Stimulated activated naive CD8-positive, alpha-beta T cell treated with anti-CD3 and anti-CD28 coated beads, Interleukin-15, Interleukin-2, amounts not matched to agents 100 U/mL and 50 U/mL, for 24 hours (primary cell): ENCODE measurements at places on chromosomes 1 and 21.
A peak's percentile ranks its signal among the peaks of the same experiment; 100 is the strongest.

GRCh38 chr1:207850621-207851407, 60.1 kb downstream of the CD34 start:
- no peak for DNase-seq

DNA sequence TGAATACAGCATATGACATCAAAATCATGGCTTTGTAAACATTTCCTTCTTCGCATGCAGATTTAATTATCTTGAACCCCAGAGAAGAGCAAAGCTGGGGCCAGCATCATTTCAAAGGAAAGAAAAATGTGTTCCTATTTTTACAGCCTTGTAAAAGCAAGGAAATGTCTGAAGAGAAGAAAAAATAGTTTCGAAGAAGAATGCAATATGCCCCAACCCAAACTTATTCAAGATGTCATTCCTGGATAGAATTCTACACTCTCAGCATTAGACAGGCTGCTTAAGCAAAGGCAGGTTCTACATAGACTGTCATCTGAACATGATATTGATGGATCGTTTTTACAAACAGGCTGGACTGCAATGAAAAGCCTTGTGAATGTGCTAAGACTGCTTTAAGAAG, 900.8 kb downstream of the TTLL7 start:
- DNase-seq, result no peak

GRCh38 chr1:7961216-7962013, at the start of gene PARK7:
PARK7 (plus strand) TSS chr1:7961711; CDS start chr1:7962786, 1,075 bp downstream.
- peak; percentile 100 for DNase-seq

- peak; percentile 19 for DNase-seq
Measured at GRCh38 chr1:205568469-205569361, 63.1 kb downstream of the ELK4 start.

DNA sequence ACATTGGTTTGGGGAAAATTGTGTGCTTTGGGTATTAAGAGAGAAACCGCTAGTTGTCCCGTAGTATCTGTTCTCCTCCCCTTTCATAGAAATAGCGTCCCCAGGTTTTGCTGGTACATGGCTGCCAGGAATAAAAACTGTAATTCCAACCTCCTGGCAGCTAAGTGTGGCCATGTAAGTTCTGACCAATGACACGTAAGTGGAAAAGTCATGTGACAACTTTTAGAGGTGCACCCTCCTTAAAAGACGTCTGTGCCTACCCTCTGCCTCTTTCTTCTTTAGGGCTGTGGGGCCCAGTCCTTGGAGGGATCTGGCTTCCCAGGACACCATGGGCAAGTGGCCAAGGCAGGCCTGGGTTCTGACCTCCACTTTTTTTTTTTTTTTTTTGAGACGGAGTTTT, 59.3 kb downstream of the UMODL1 start:
- DNase-seq, result no peak

DNA sequence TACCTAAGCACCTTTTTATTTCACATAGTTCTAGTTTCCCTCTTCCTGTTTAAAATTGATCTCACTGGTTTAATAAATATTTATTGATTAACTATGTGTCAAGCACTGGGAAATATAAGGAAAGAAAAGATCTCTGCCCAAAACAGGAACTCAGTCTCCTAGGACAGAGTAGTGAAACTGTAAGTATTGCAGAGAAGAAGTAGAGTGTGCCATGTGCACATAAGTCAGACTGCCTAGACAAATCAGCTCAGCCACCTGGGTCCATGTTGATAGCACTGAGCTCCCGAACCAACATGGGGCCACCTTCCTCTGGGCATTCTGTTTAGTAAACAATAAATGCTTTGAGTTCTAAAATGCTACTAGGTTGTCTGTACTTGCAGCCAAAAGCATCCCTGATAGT, 9.8 kb upstream of the SSX2IP start:
- DNase-seq, result no peak

DNA sequence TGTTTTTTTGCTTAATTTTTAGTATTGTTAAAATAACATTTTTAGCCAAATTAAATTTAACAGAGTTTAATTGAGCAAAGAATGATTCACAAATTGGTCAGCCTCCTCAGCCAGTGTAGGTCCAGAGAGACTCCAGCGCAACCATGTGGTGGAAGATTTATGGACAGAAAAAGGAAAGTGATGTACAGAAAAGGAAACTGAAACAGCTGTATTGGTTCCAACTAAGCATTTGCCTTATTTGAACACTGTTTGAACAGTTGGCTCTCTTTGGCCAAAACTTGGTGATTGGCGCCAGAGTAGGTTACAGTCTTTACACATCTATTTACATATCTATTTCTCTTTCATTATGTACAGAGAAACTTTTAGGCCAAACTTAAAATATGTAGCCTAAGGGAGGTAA, 19.4 kb downstream of the RPS6KC1 start:
- DNase-seq, result peak; percentile 25

DNA sequence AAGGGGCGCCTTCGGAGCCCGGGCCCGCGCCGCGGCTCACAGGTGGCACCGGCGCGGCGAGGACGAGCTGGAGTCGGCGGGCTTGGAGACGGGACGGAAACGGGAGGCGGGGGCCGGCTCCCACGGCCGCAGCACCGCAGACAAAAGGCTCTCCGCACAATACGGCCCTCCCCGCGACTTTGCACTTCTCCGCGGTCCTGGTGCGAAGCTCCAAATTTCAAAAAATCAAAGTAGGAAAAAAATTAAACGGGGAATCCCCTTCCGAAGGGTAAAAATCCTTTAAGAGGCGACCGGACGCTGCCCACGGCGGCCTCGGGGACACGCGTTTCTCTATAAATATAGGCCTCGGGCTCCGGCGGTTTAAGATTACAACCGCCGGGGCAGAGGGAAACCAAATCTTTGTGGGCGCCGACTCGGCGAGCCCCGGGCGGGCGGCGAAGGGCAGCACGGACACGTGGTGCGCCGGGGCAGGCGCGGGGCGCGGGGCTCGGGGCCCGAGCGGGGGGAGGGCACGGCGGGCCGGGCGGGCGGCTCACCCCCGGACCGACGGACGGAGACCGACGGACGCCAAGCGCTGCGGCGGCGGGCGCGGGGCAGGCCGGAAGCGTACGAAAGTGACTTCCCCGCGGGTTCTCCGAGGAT, 453 bp downstream of the PABPC4 start:
- DNase-seq, result peak; percentile 35

DNA sequence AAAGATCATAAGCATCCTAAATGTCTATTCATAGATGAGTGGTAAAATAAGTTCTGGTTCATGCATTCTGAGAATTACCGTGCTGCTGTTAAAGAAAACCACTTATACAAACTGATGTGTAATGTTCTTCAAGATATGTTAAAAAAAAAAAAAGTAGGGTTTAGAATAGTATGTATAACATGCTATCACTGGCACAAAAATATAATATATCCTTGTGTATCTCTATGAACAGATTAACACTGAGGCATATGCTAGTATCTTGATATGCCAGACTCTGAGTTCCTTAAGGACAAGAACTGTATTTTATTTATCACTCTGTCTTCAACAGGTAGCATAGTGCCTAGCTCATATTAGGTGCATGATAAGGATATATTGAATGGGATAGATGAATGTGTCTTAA, 108.9 kb downstream of the HS2ST1 start:
- no peak for DNase-seq

GRCh38 chr21:46069166-46069565, 28.7 kb upstream of the COL6A2 start:
- DNase-seq, result no peak

GRCh38 chr1:182111496-182111895, 50.0 kb upstream of the ZNF648 start:
- DNase-seq, result no peak

- no peak for DNase-seq
Measured at GRCh38 chr1:241586905-241587512, 53.2 kb downstream of the CHML start.

- no peak for DNase-seq
Measured at GRCh38 chr1:242634732-242635131, 110.2 kb upstream of the PLD5 start.

GRCh38 chr1:99662539-99663080, 16.7 kb downstream of the PALMD start:
- DNase-seq, result no peak

DNA sequence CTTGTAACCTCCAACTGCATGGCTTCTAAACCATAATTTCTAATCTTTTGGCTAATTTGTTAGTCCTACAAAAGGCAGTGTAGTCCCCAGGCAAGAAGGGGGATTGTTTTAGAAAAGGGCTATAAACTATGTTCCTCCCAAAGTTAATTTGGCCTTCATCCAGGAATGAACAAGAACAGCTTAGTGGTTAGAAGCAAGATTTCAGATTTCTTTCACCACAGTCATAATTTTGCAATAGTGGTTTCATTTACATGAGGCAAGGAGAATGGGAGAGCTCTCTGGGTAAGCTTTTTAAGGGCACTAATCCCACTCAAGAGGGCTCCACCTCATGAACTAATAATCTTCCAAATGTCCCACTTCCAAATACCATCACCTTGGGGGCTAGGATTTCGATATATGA, 1353.9 kb downstream of the NCAM2 start:
- DNase-seq, result no peak

GRCh38 chr21:44658913-44659595, 1.3 kb downstream of the KRTAP12-3 start:
- no peak for DNase-seq

DNA sequence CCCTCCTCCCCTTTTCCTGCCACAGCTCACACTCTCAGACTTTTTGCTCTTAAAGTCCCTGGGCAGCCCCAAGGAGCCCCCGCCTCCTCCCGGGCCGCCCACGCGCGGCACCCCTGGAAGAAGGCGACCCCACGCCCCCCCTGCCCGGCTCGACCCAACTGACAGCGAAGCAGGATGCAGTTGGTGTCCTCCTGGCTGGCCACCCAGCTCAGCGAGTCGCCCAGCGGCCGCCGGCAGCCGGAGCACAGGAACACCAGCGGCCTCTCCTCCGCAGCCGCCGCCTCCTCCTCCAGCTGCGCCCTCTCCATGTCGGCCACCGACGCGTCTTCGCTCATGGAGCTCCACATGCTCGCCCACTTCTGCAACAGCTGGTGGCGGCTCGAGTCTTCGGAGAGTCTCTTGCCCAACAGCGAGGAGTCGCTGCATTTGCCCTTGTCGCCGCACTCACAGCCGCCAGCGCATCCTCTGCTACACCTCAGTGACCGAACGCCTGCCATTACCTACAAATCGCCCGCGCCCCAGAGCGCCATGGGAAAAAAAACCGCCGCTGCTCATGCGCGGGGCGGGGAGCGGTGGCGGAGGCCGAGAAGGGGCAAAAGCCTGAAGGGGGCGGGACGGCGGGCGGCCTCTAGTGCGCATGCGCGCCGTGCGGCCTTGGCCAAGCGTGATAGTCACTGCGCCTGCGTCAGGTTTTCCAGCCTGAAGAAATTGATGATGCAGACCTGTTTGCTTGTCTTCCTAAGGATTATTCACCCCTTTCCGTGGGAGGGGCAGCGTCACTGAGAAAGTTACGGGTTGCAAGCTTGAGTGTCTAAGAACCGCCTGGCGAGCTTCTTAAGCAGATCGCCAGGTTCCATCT, at the start of gene MIS18A:
Gene MIS18A, minus strand, starts transcription at position 532 of the 859 bp plus-strand sequence. Its CDS starts 35 bp downstream, at position 497.
- DNase-seq, result peak; percentile 99

DNA sequence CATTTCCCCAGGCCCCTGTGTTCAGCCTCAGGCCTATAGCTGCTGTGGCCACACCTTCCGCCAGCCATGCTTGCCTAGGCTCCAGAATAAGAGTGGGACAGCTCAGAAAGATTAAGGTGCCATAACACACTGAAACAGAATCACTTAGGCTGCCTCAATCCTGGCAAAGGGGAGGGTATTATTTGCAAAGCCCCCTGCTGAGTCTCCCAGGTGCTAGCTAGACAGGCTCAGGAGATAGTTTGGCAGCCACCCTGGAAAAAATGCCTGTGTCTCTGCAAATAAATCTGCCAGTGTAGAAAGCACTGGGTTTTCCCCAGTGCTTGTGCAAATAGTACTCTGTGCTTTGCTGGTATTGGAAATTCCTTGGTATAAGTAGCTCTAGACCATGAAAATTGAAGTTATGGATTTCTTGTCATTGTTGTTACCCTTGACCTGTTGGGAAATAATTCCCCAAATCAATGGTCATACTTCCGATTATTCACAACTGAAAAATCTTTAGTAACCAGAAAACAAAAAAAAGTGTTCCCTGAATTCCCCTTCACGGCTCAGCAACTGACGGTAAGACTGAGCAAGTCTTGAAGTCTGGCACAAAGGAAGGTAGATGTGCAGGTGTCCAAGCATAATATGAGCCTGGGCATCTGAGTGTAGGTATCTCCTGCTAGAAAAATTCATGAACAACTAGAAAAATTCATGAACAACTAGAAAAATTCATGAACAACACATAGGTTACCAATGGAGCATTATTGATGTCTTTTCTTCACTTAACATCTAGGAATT, 56.9 kb downstream of the PROX1 start:
- no peak for DNase-seq

- no peak for DNase-seq
Measured at GRCh38 chr1:111290630-111291029, at the start of gene CHIA. CHIA (plus strand) TSS chr1:111290851; CDS start chr1:111310468, 19,617 bp downstream.

GRCh38 chr21:44909719-44910118, 11.0 kb downstream of the ITGB2 start:
- no peak for DNase-seq

- DNase-seq, result no peak
Measured at GRCh38 chr21:43895196-43895595, 30.2 kb downstream of the AGPAT3 start.

- peak; percentile 72 for DNase-seq
Measured at GRCh38 chr1:999725-1000356, at the start of gene HES4. HES4 (minus strand) TSS chr1:1000097; CDS start chr1:999973, 124 bp downstream.

- DNase-seq, result peak; percentile 28
Measured at GRCh38 chr1:153626904-153627714, at the start of gene S100A13. S100A13 (minus strand) TSS chr1:153627505; CDS start chr1:153626472, 1,033 bp downstream.

GRCh38 chr1:26349188-26349876, 4.6 kb downstream of the CRYBG2 start:
- DNase-seq, result no peak

DNA sequence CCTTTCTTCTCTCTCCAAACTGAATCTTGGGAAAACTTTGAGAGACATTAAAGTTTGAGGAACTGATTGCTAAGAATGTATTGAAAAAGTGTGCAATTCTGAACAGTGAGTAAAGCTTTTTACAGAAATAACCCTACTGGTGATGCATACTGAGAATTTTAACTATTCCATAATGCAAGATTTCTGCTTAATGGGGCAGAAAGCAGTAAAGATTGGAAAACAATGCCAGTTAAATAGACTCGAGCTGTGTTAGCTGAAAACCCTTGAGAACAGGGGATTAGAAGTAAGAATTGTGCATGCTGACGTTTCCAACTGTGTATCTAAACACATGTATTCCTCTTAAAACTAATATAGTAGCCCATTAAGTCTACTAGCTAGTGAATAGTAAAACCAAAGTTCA, 1500.2 kb upstream of the PRMT6 start:
- no peak for DNase-seq

GRCh38 chr1:153805042-153805745, 30.0 kb downstream of the SLC27A3 start:
- peak; percentile 75 for DNase-seq

DNA sequence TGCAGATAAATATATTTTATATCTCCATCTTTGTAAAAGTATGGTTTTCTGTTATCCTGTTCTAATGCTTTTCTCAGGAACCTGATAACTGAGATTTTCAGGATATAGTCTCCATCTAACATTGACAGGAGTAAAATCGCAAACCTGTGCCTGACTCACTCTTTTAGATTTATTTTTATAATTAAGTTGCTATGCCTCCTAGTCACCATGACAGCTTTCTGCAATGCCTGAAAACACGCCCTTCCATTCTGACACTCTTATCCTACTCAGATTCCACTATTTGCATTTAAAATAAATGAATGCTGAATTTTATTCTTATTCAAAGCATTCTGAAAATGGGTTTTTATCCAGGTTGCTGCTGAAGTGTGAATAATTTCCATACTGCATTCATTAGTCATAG, 62.8 kb downstream of the RGS21 start:
- DNase-seq, result no peak
